ENCODE measurements at places on chromosomes 6 and 20.
A peak's percentile ranks its signal among the peaks of the same experiment; 100 is the strongest.

DNA sequence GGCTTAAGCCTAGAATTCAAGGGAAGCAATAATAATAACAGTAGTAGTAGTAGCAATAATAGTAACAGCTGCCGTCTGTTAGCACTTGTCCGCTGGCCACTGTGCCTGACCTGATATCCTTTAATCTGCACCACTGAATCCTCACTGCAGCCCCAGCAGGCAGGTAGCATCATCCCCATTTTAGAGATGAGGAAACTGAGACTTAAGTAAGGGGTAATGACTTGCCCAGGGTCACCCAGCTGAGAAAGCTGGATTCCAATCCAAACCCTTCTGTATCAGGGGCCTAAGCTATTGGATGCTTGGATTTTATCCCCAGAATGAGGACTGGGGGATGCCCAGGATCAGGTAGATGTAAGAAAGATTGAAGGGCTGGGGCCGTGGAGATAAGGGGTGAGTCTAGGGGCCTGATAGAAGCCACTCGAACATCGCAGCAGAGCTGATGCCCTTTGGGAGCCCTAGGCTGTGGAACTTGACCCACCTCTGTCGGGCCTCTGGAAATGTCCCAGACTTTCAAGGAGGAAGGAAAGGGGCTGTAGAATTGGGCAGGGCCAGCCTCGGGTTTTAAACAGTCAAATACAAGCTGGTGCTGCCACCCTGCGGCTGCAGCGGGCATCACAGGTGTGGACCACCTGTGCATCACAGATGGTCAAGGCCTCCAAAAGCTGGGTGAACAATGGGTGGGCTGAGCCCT lies 102.1 kb upstream of the MYL9 start:
- peak; percentile 86 for DNase-seq

GRCh38 chr20:34345402-34345736 lies 17.7 kb upstream of the ITCH start:
- no peak for DNase-seq

- DNase-seq: no peak
These were observed 570 bp upstream of the ANKS1A start for GRCh38 chr6:34888514-34888856.

DNA sequence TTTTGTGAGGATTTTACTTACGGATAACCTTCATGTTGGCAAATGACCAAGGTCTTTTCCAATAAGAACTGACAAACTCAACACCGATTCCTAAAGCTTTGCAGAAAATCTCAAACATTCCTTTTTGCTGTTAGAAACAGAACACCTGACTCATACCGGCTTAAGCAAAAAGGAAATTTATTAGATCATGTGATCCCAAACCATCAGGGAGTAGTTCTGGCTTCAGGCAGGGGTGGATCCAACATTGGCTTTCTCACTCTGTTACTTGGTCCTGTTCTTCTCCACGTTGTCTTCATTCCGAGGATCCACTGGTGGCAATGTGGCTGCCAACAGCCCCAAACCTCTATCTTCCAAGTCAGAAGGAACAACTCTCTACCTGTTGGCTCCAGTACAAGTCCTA lies 95.9 kb upstream of the PMEPA1 start:
- DNase-seq: no peak

- DNase-seq: no peak
These were observed 25.1 kb downstream of the NEDD9 start for GRCh38 chr6:11207199-11207968.

GRCh38 chr6:14174226-14174625 lies 56.7 kb downstream of the CD83 start:
- no peak for DNase-seq

DNA sequence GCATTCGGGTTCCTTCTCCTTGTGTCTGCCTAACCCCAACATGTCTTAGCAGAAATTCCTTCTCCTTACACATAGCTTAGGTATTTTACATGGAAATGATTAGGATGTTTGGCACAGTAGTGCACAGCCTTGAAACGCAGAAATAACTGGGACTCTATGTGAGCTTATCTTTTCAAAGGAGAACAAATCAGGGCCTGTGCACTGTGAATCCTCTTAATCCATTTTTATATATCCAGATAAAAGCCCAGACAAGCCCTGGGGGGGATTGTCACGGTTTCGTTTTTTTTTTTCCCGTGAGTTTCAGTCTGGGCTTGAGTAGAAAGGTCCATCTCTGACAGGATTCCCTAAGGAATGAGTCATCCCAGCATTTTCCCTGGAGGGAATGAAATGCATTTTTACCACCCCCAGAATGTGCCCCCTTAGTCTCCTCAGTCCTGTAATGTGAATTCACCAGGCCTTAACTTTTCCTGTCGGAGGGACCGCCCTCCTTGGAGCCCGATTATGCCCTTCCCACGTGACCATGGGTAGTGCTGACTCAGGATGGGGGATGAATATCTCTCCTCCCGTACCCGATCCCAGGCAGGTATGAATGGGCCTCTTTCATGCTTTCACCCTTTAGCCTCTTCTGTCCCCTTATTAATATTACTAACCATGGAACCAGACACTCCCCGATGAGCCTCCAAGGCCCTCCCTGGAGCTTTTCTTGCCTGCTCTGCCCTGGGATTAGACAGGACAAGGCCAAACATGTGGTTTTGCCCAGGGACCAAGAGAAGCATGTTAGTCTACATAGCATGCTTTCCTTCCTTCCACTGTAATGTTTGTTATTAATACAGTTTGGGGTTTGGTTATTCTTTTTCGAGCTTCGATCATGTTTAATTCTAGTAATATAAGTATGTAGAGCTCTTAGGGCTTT lies 23.9 kb upstream of the NAA20 start:
- peak; percentile 76 for DNase-seq

DNA sequence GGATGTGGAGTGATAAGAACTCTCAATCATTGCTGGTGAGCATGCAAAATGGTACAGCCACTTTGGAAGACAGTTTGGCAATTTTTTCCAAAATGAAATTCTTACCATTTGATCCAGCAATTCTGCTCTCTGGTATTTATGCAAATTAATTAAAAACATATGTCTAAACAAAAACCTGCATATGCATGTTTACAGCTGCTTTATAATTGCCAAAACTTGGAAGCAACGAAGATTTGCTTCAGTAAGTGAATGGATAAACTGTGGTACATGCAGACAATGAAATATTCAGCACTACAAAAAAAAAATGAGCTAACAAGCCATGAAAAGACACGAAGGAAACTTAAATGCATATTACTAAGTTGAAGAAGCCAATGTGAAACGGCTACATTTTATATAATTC lies 55.5 kb upstream of the SMLR1 start:
- DNase-seq: no peak

DNA sequence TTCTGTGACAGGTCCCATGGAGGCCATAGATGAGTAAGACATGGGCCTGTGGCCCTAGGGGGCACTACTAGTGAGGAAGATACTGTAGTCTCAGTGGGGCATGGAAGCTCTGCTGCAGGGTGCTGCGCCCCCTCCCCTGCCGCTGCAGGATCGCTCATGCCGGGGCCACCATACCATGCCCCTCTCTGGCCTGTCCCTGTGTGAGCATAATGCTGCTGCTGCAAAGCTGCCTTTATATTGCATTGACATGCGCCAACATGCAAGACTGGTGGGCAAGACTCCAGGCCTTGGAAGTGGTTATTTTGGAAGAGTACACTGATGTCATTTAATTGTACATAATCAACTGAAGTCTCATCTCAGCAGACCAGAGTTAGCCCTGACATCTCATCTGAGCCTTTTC lies 60.0 kb downstream of the TOX2 start:
- no peak for DNase-seq

GRCh38 chr6:67121115-67121514 lies 1414.1 kb upstream of the EYS start:
- DNase-seq: no peak

GRCh38 chr6:131936156-131936555 lies 15.0 kb downstream of the CCN2 start:
- no peak for DNase-seq
